ENCODE measurements at places on chromosomes 6 and 20.
A peak's percentile ranks its signal among the peaks of the same experiment; 100 is the strongest.

DNA sequence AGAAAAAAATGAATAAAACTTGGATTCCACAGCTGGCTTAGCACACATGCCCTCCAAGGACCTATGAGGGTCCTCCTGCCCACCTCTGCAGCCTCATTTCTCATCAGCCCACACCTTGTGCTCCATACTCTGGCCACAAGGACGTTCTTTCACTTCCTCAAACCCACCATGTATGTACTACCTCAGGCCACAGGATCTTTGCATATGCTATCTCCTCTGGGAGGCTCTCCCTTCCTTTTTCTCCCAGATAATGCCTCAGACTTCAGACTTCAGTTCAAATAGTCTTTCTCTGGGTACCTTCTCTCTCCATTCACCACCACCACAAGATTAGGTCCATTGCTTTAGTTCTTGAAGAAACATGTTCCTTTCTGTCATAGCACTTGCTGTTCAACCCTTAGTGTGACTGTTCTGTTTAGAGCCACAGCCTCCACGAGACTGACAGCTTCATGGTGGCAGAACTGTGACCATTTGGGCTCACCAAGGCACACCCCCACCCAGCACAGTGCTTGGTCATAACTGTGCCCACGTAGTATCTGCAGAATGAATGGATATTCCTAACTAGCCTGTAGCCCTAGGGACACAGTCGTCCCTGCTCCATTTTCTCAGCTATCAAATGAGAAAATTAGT is 146.7 kb upstream of the LRFN2 start:
- DNase-seq: no peak

DNA sequence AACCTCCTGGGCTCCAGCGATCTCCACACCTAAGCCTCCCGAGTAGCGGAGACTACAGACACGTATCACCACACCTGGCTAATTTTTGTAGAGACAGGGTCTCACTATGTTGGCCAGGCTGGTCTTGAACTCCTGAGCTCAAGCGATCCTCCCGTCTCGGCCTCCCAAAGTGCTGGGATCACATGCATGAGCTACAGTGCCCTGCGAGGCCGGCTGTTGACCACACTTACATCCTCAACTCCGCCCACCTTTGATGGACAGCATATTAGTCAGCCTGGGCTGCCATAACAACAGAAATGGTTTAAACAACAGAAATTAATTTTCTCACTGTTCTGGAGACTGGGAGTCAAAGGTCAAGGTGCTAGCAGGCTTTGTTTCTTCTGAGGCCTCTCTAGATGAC is 107.7 kb downstream of the JPH2 start:
- no peak for DNase-seq

DNA sequence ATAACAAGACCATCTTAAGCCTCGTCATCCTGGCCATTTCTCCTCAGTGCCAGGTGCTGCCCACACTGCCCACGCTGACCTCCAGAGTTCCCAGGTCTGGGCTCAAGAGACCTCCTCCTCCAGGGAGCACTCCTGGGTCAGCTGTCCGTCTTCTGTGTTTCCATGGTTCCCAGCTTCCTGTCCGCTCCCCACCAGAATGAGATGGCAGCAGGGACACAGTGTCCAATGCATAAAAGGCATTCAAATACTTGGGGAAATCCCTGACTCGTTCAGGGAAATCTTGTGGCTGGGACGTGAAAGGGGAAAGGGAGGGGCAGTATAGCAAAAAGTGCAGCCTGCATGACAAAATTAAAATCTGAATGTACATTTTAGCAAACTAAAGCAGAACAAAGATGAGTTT is 54.3 kb downstream of the SLC23A2 start:
- DNase-seq: no peak

GRCh38 chr6:37103169-37104039 is 66.5 kb upstream of the PIM1 start:
- peak; percentile 56 for DNase-seq

DNA sequence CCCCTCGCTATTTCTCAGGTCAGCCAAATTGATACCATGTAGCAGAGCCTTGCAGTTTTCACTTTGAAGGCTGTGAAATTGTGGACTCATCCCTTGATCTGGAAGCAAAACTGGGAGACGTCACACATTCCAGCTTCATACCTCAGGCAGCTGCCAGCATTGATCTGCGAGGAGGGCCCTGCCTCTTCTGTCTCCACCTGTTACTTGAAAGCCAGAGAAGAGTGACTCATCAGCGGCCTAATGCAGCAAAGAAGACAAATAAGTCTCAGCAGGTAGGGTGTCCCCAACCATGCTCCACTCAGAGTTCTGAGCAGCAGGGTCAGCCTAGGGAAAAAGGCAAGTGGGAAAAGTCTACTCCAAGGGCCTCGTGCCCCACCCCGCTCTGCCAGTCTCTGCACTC is 69.4 kb upstream of the BMP2 start:
- DNase-seq: peak; percentile 87

Data from urothelium cell line (cell line).